Panc1 (cell line): ENCODE measurements at places on chromosomes 1 and 21. TPM values are rescaled to one million over a fixed set of nuclear protein-coding genes. Genes with fewer than 3 reads are reported as not detected.

DNA sequence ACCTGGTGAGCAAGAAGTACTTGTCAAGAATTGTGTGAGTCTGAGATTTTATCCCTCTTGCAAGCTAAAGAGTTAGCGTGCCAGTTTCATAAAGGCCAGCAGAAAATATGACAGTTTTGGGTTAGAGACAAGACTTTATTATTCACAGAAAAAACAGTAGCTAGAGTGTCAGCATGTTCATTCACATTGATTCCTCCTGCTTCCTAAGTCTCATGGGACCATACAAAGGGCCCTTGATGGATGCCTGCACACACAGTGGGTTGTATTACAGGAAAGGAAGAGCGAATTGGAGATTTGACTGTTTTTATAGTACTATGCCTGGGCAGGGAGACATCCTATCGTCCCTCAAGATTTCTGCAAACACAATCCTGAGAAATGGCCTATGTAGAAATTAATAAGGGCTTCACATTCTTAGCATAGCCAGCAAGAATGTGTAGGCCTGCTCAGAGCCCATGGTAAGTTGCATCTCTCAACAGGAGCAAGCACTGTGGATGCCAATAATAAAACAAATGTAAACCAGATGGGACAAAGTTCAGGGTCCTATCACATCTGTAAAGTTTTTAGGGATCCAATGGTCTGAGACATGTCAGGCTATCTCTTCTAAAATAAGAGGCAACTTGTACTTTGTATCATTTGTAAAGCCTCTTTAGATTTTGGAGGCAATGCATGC lies 4.0 kb upstream of the ASPM start:
- H3K4me3 ChIP-seq: no peak overlapping the region
- H3K27me3 ChIP-seq: no peaks in the 10 kb centered on the region
- H3K36me3 ChIP-seq: peaks cover 4% of the 10 kb centered on the region; the same call in 1 of the 2 replicates
- H3K4me1 ChIP-seq: no peaks in the 10 kb centered on the region; the same call in 1 of the 2 replicates

GRCh38 chr1:246803373-246803772 lies 79.2 kb downstream of the SCCPDH start:
- no peaks in the 10 kb centered on the region; the same call in 1 of the 2 replicates for H3K27me3 ChIP-seq
- H3K4me3 ChIP-seq: no peak overlapping the region
- H3K4me1 ChIP-seq: no peaks in the 10 kb centered on the region
- no peak overlapping the region for H3K27ac ChIP-seq
- no peaks in the 10 kb centered on the region for H3K36me3 ChIP-seq

DNA sequence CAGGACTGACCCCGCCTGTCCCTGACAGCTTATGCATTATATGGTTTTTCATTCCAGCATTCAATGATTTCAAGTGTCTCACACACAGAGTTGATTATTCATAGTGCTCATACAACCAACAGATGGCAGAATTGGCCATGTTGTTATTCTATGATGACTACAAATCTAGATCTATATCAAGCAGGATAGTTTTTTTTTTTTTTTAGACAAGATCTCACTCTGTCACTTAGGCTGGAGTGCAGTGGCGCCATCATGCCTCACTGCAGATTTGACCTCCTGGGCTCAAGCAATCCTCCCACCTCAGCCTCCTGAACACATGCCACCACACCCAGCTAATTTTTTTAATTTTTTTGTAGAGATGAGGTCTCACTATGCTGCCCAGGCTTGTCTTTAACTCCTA lies 40.1 kb upstream of the LRRC8D start:
- H3K27me3 ChIP-seq: peaks cover 2% of the 10 kb centered on the region; the same call in 1 of the 2 replicates
- H3K36me3 ChIP-seq: no peaks in the 10 kb centered on the region
- peak; percentile 48 for DNase-seq
- no peaks in the 10 kb centered on the region for H3K4me1 ChIP-seq

- H3K4me1 ChIP-seq: no peaks in the 10 kb centered on the region
- no peak for DNase-seq
- H3K27ac ChIP-seq: no peak overlapping the region
- H3K27me3 ChIP-seq: no peaks in the 10 kb centered on the region
These were observed 18.7 kb upstream of the RAP1A start for GRCh38 chr1:111600886-111601386.

- DNase-seq: no peak
- H3K27ac ChIP-seq: no peak overlapping the region
- H3K27me3 ChIP-seq: no peaks in the 10 kb centered on the region
- no peaks in the 10 kb centered on the region for H3K4me1 ChIP-seq
These were observed 70.3 kb downstream of the KIF1B start for GRCh38 chr1:10280439-10281350.

DNA sequence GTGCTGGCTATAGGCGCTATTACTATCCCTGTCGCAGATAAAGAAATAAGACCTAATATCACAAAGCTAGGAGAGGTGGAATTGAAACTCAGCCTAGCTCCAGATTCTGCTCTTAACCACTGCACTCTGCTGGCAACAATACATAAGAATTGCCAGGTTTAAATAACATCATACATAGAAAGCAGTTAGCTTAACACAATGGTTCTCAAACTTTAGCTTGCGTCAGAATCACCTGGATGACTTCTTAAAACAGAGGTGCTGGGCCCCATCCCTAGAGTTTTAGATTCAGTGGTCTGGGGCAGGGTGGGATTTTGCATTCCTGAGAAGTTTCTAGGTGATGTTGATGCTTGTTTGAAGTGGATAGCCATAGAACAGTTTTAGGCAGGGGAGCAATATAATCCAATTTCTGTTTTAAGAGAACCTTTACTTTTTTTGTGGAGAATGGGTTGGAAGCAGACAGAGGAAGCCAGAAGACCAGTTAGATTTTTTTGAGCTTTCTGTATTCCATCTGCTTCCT lies 1.1 kb upstream of the POMGNT1 start:
- H3K4me1 ChIP-seq: peaks cover 24% of the 10 kb centered on the region
- H3K27me3 ChIP-seq: no peaks in the 10 kb centered on the region
- DNase-seq: no peak
- no peaks in the 10 kb centered on the region for H3K36me3 ChIP-seq

DNA sequence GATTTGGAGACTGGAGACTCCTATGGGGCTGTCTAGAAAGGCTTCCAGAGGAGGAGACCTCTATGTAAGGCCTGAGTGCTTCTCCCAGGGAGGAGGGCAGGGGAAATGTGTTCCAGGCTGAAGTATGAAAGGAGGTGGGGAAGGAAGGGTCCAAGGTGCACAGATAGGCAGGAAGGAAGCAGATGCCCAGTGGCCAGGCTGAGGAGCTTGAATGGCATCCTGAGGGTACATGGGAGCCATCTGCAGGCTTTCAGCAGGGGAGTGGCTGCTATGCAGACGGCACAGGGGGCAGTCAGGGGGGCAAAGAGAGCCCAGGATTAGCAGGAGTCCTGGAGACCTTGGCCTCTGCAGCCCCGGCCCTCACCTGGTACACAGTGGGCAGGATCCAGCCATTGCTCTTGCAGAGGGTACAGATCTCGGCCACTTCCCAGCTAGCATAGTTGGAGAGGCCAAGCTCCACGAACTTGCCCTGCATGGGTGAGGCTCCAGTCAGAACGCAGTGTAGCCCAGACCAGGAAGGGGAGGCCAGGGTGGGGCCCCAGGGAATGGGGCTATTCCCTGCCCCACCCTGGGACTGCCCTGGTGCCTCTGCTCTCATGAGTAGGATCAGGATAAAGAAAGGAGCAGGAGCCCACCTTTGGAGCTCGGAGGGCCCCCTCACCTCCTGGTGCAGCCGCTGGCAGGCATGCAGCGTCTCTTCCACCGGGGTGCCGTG lies 4.0 kb downstream of the AKR7A2 start:
- DNase-seq: no peak
- peaks cover 6% of the 10 kb centered on the region for H3K4me1 ChIP-seq
- no peak overlapping the region for H3K27ac ChIP-seq
- no peaks in the 10 kb centered on the region for H3K36me3 ChIP-seq
- no peak overlapping the region for H3K4me3 ChIP-seq

DNA sequence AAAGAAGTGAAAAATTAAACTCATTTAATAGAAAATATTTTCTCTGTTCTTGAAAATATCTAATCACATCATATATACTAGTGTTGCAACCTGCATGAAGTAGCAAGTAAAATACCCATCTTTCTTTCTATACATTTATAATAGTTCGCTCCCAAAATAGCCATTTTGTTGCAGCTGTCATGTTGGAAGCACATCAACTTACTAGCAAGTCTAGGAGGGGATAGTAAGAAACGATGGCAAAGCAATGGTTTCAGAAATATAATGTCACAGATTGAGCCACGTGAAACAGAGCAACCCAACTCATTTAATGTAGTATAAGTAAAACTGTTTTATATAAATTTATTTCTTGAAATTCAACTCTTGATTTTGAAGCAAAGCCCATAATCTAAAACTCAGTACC lies 521.8 kb downstream of the LRRIQ3 start:
- DNase-seq: no peak
- no peaks in the 10 kb centered on the region for H3K27me3 ChIP-seq
- H3K4me1 ChIP-seq: no peaks in the 10 kb centered on the region
- no peak overlapping the region for H3K4me3 ChIP-seq
- H3K27ac ChIP-seq: no peak overlapping the region

DNA sequence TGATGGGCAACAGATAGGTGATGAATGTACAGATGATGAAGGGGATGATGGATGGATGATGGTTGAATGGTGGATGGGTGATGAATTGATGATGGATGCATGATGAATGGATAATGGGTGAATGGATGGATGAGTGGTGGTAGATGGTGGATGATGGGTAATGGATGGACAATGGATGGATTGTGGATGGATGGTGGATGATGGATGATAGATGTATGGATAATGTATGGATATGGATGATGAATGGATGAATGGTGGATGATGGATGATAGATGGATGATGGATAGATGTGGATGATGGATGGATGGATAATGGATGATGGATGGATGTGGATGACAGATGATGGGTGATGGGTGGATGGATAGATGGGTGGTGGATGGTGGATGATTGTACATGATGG lies 35.7 kb downstream of the WNT3A start:
- no peaks in the 10 kb centered on the region for H3K27me3 ChIP-seq
- H3K4me3 ChIP-seq: no peak overlapping the region
- no peaks in the 10 kb centered on the region for H3K36me3 ChIP-seq
- no peak for DNase-seq

GRCh38 chr1:147635342-147635741 lies 35.0 kb downstream of the ACP6 start:
- H3K36me3 ChIP-seq: no peaks in the 10 kb centered on the region
- no peak overlapping the region for H3K27ac ChIP-seq
- no peaks in the 10 kb centered on the region for H3K4me1 ChIP-seq
- no peaks in the 10 kb centered on the region for H3K27me3 ChIP-seq
- no peak for DNase-seq
- no peak overlapping the region for H3K4me3 ChIP-seq

GRCh38 chr21:21662776-21663175 lies 664.6 kb downstream of the NCAM2 start:
- DNase-seq: no peak
- H3K27me3 ChIP-seq: no peaks in the 10 kb centered on the region
- no peak overlapping the region for H3K27ac ChIP-seq
- H3K4me3 ChIP-seq: no peak overlapping the region
- H3K36me3 ChIP-seq: no peaks in the 10 kb centered on the region

DNA sequence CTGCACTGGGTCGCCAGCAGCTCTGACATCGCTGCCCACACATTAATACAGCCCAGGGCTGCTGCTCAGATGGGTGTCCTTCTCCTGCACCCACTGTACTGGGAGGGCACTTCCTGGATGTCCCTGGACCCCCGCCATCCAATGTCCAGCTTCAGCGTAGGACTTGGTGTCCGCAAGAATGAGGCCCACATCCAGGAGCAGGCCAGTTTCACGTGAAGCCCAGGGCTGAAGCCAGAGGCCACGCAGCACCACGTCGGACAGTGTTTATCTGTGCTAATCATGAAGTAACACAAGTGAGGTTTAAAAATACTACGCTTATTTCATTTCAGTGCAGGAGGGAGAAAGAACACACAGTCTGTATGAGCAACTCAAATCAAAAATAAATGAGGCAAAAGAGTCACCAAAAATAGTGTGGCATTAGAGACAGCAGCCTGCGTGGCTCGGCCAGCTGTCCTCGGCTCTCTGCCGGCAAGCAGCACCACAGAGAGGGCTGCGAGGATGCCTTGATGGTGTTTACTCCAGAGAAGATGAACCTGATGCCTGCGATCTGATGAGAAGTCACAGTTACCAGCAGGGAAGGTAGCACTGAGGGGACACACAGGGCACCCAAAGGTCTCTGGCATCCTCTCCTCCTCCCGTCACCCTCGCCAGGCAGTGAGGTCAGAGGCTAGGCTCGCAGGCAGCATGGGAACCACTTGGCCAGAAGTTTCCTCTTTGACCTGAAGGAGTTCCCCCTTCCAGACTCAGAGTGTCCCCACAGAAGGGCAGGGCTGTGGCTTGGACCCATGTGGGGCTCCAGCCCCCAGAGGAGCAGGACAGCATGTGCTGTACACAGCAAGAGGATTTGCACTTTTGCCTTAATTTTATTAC lies 22.1 kb upstream of the NPHP4 start:
- H3K27ac ChIP-seq: no peak overlapping the region
- no peaks in the 10 kb centered on the region for H3K4me1 ChIP-seq
- H3K36me3 ChIP-seq: no peaks in the 10 kb centered on the region
- H3K4me3 ChIP-seq: no peak overlapping the region

OR2M3 gene
- total RNA-seq: not detected

SYTL1 gene
- 2.4 TPM for total RNA-seq

LEPROT gene
- 53.6 TPM for total RNA-seq

CYP4A11 gene
- total RNA-seq: not detected

FCGR1A gene
- not detected for total RNA-seq

OR2T35 gene
- total RNA-seq: not detected

BSND gene
- not detected for total RNA-seq

CYP4Z1 gene
- not detected for total RNA-seq
